Nephron progenitor cell (in vitro differentiated cells): ENCODE measurements at places on chromosomes 7 and 10.
A peak's percentile ranks its signal among the peaks of the same experiment; 100 is the strongest.

DNA sequence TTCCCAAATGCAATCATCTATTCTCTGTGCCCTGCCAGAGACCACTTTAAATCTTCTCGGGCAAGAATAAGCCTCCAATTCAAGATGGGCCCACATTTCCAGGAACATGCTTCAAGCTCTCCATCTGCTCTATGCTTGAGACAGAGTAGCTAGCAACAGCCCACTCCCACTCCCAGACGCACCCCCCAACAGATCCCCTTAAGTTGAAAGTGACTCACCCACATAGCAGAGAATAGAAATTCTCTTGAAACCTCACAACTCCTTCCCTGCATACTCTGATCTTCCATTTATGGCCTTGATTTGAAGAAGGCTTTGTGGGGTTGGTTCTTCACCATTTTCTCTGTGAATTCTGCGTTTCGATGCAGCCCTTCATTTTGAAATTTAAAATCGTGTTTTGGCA lies 604.0 kb downstream of the INHBA start:
- H3K27ac ChIP-seq, result no peak overlapping the region
- H3K4me3 ChIP-seq, result no peak overlapping the region
- H3K36me3 ChIP-seq, result no peaks in the 10 kb centered on the region
- H3K27me3 ChIP-seq, result no peaks in the 10 kb centered on the region
- DNase-seq, result no peak
- H3K4me1 ChIP-seq, result no peaks in the 10 kb centered on the region

- H3K4me1 ChIP-seq, result peaks cover 43% of the 10 kb centered on the region
- no peak overlapping the region for H3K27ac ChIP-seq
- peaks cover 7% of the 10 kb centered on the region for H3K27me3 ChIP-seq
- H3K36me3 ChIP-seq, result no peaks in the 10 kb centered on the region
- no peak for DNase-seq
Observed at GRCh38 chr7:37016064-37016878, 292.0 kb upstream of the AOAH start.

- peaks cover 29% of the 10 kb centered on the region for H3K4me1 ChIP-seq
- DNase-seq, result no peak
Observed at GRCh38 chr10:33616956-33617355, 282.5 kb upstream of the NRP1 start.

DNA sequence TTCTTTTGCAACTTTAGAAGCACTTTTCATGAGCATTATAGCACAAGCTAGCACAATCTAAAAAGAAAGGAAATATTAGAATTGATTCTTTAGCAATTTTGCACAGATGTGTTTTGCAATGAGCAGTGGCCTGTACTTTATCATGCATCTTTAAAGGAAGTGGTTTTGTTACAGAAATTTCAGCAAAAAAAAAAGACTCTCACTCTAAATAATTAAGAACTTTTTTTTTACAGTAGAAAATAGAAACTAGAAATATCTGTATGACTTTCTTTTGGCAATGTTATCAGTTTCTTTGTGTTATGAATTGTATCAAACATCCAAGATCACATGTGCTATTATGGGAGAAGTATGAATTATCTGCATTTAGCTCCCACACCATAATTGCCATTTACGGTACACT lies 195.7 kb upstream of the KLF6 start:
- no peak overlapping the region for H3K27ac ChIP-seq
- peaks cover 10% of the 10 kb centered on the region for H3K4me1 ChIP-seq
- no peak overlapping the region for H3K4me3 ChIP-seq
- H3K27me3 ChIP-seq, result peaks cover 4% of the 10 kb centered on the region
- no peaks in the 10 kb centered on the region for H3K36me3 ChIP-seq
- DNase-seq, result no peak

- H3K36me3 ChIP-seq, result peaks cover 54% of the 10 kb centered on the region
- peaks cover 61% of the 10 kb centered on the region for H3K4me1 ChIP-seq
- no peak for DNase-seq
- no peak overlapping the region for H3K27ac ChIP-seq
- H3K27me3 ChIP-seq, result no peaks in the 10 kb centered on the region
- no peak overlapping the region for H3K4me3 ChIP-seq
Observed at GRCh38 chr10:22611425-22612115, 102.8 kb downstream of the PIP4K2A start.

DNA sequence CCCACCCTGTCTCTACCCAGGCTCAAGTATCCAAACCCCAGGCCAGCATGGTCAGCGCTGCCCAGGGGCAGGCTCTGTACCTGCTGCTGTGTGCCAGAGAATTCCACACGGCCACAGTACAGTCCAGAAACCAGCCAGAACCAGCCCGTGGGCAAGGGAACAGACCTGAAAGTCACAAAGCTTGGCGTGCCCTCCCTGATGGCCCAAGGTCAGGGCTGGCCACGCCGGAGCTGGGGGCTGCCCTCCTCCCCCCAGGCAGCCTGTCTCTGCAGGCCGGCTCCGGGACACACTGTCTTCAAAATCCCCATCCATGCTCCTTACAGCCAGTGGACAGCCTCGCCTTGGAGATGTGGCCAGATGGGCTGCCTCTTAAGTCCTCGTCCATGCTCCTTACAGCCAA lies 78.4 kb downstream of the CTBP2 start:
- H3K27ac ChIP-seq, result no peak overlapping the region
- no peak overlapping the region for H3K4me3 ChIP-seq
- H3K36me3 ChIP-seq, result peaks cover 85% of the 10 kb centered on the region
- no peaks in the 10 kb centered on the region for H3K27me3 ChIP-seq
- peaks cover 75% of the 10 kb centered on the region for H3K4me1 ChIP-seq

DNA sequence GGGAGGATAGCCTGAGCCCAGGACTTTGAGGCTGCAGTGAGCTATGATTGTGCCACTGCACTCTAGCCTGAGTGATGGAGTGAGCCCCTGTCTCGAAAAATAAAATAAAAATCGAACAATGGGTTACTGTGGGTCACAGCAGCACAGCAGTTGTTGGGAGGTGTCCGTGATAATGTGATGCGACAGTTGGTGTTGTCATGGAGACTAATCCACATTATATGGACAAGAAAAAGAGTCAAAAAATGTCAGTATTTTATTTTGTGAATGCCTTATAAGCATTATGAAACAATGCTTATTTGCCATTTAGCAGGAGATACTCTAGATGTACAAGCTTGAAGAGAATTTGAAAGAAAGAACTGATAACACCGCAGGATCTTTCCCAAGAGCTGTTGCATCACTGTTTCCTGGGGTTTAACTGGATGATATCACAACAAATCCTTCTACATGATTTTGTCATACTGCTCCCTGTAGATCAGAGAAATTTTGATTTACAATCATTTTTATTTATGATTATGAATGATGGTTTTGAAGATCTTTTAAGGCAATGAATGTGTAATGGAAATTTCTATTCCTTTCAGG lies 195.4 kb downstream of the BAMBI start:
- no peaks in the 10 kb centered on the region for H3K36me3 ChIP-seq
- H3K4me1 ChIP-seq, result peaks cover 15% of the 10 kb centered on the region
- no peak overlapping the region for H3K27ac ChIP-seq
- DNase-seq, result no peak

DNA sequence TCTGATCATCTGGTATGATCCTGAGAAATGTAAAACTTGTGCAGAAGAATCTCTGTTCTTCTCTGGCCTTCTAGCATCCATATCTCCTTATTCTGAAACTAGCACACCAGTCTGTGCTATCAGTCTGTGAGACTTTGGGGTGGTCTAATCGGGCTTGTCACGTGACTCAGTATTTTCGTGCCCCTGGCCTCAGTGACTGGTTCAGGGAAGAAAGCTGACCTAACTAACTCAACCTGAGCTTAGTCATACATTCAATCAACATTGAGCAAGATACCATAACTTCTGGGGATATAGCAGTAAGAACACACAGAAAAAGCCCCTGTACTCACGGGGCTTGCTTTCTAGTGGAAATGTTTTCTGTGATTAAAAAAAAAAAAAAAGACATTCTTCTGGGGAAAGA lies 109.3 kb downstream of the DKK1 start:
- no peak overlapping the region for H3K27ac ChIP-seq
- no peak overlapping the region for H3K4me3 ChIP-seq
- no peaks in the 10 kb centered on the region for H3K27me3 ChIP-seq
- no peaks in the 10 kb centered on the region for H3K36me3 ChIP-seq
- H3K4me1 ChIP-seq, result no peaks in the 10 kb centered on the region

DNA sequence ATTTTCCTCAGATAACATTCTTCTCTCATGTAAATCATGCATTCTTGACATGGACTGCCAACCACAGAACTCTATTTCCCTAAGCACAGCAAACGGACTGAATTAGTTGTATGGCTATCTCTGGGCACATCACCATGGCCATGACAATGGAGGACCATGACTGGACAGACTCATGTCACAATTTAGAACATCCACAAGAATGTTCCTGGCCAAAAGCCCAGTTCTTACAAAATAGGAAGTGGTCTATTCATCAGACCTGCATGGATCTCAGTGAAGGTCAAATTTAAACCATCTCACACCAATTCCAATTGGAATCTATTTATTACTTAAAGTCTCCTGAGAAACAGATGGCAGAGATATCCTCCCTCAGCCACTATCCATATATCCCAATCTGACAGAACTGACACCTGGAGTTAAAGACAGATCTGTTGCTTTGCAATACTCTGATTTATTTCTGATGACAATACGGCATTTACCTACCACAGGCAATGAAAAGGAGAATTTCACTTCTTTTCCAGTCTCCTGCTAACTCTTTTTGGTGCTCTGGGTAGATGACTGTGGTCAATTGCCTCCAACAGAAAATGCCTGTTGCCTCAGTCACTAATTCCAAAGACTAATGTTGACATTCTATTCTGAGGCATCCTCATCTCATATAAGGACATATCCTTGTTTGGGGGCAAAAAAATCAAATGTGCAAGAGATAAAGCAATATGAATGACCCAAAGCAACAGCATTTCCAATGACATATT lies 254.8 kb downstream of the HTR7 start:
- peaks cover 3% of the 10 kb centered on the region for H3K27me3 ChIP-seq
- H3K27ac ChIP-seq, result no peak overlapping the region
- H3K4me1 ChIP-seq, result no peaks in the 10 kb centered on the region
- no peaks in the 10 kb centered on the region for H3K36me3 ChIP-seq

- H3K27me3 ChIP-seq, result peaks cover 2% of the 10 kb centered on the region
- no peak for DNase-seq
- no peaks in the 10 kb centered on the region for H3K36me3 ChIP-seq
- H3K4me1 ChIP-seq, result peaks cover 28% of the 10 kb centered on the region
- H3K4me3 ChIP-seq, result no peak overlapping the region
Observed at GRCh38 chr10:47449102-47449978, 34.6 kb downstream of the ANXA8 start.

DNA sequence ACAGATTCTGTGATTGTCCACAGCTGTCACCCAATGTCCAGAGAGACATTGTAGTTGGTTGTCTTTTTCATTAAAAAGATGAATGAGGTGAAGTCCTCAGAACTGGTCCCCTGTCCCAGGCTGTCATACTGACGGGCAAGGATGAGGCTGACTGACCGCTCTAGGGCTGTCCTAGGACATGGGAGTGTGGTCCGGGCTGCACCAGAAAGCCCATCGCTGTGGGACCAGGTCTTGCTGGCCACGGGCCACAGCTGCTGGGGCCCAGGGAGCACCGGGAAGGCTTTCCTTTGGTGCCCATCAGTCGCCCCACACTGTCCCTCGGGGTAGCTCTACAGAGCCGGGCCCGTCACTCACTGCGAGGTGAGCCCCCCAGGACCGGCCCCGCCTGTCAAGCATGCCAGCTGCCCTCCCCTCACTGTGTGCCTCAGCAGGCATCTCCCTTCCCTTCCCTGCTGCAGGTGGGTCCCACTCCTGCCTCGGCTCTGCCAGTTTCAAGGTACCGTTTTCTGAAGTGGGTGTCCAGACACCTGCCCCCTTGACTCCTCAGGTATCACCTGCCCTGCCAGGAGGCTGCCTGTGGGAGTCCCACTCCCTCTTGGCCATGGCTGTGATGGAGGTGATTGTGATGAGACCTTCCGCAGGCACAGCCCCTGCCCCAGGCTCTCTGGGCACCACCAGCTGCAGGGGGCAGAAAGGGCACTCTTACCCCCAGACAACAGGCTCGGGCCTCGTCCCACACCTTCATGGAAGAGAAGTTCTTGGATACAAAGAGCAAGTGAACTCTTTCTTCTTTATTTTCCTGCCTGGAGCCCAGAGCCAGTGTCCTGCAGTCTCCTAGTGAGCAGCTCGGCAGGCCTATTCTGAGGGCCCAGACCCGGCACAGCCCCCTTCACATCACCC lies 21.7 kb downstream of the LRRC27 start:
- H3K27ac ChIP-seq, result no peak overlapping the region
- no peak for DNase-seq
- H3K4me1 ChIP-seq, result peaks cover 7% of the 10 kb centered on the region
- H3K27me3 ChIP-seq, result peaks cover 8% of the 10 kb centered on the region
- H3K36me3 ChIP-seq, result peaks cover 10% of the 10 kb centered on the region

- H3K4me3 ChIP-seq, result no peak overlapping the region
- H3K27ac ChIP-seq, result peak overlapping the region; percentile 89
- no peak for DNase-seq
Observed at GRCh38 chr7:2399848-2400587, 3.4 kb upstream of the CHST12 start.

DNA sequence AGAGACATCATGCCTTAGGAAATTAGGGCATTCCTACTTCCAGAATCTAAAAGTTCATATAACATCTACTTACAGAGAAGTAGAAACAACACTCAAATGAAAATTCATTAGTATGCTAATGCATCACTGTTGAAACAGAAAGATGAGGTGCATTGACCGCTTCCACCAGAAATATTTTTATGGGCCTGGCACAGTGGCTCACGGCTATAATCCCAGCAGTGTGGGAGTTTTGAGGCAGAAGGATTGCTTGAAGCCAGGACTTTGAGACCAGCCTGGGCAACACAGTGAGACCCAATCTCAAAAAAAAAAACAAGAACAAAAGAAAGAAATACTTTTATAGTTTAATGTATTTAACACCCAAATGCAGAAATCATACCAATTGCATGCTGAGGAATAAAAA lies 220.9 kb downstream of the SKIDA1 start:
- no peak overlapping the region for H3K4me3 ChIP-seq
- no peak overlapping the region for H3K27ac ChIP-seq
- no peaks in the 10 kb centered on the region for H3K27me3 ChIP-seq
- H3K36me3 ChIP-seq, result peaks cover 9% of the 10 kb centered on the region
- no peak for DNase-seq
